Kidney epithelial cell (primary cell): ENCODE measurements at places on chromosomes 5 and 9.

DNA sequence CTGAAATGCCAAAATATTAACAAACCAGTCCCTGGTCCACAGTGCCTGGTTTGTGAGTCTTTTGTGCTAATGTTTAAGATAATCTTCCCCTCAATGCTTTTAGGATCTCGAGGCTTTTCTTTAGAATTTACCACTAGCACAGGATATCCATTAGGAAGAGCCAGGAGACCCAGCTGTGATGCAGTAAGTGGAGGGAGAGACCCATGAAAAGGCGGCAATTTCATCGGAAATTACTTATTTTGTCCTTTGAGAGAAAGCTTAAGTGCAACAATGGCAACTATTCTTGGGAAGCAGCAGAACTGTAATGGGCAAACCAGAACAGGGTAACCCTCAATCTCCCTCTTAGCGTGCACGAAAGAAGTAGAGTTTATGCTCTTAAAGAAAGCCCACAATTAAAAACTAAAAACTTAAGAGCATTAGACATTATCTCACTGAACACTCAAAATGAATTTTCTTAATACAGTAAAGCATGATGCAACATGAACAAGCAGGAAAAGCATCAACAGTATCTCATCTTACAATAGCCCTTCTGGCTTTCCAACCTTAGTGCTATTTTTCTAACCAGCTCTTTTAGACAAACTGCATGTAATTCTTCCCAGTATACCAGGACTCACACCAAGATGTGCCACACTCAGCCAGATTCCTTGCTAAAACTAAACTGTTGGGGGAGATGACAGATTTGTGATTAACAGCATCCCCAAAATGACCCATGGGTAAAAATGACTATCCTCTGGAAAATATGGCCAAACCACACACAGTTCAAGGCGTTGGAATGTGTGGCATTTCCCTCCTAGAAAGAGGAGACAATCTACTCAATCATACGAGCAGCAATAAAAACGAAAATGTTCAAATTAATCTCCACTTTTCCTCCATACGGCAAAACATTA, 36.4 kb downstream of the PWWP2A start:
- no peak for DNase-seq

- no peak for DNase-seq
These were observed 6.1 kb upstream of the TUSC1 start for GRCh38 chr9:25684321-25684720.

- DNase-seq = no peak
These were observed 286.7 kb downstream of the TLE4 start for GRCh38 chr9:79858508-79858907.

DNA sequence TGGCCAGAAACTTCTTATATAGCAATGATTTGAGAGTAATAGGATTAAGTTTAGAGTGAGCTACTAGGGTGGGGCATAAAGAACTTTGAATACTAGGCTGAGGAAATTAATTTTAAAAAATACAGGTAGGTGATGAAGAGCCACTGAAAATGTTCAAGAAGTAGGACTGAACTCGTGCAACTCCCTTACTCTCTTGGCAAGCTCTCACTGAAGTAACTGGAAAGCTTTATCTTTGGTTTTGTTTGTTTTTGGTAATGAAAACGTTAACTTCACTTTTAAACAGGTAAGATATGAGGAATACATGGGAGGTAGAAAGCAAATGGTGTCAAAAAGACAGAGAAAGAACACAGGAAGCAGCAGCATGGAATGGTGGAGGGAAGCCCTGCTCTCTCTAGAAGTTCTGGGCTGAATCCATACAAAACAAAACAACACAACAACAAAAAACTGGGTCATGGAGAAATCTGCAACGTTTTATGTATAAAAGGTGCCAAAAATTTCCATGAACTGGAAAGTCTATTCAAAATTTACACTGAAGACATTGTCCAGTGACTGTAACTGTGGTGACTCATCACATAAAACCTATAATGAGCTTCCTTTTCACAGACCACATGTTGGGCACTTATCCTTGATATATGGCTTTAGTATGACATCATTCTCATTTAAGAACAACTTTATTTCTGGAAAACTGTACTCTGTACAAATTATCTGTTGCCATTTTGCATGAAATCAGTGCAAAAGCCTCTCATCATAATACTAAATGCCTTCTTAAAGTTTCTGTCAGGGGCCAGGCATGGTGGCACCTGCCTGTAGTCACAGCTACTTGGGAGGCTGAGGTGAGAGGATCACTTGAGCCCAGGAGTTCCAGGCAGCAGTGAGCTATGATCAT, 91.2 kb upstream of the CHD1 start:
- peak; percentile 86 for DNase-seq
